Aorta (tissue), 5 donors: ENCODE measurements at places on chromosomes 13 and 19. TPM values are rescaled to one million over a fixed set of nuclear protein-coding genes. Genes with fewer than 3 reads are reported as not detected.

DNA sequence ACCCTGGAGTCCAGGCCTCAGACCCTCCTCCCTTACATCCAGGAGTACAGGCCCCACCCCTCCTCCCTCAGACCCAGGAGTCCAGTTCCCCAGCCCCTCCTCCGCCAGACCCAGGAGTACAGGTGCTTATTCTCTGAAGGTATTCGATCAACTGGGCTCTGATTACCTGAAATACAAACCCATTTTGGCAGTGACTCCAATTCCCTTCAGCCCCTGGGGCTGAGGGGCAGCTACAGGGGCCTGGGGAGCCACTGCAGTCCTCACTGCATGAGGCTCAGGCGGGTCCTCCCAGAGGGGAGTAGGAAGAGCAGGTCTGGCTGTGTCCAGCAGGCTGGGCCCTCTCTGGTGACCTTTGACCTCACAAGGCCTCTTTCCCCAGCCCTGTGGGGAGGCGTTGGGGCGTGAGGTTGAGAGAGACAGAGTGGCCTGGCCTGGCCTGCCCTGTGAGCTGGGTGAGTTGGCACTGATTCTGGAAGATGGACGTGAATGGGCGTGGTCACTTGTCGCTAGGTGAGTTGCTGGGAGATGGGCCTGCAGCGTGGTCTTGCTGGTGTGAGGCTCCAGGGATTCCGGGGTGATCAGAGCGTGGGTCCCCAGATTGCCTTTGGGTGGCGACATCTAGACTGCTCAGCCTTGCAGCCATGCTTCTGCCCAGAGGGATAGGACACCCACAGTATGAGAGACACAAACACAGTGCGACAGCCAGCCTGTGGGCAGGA, 3.1 kb downstream of the BCAT2 start:
- peak; percentile 51 for DNase-seq

DNA sequence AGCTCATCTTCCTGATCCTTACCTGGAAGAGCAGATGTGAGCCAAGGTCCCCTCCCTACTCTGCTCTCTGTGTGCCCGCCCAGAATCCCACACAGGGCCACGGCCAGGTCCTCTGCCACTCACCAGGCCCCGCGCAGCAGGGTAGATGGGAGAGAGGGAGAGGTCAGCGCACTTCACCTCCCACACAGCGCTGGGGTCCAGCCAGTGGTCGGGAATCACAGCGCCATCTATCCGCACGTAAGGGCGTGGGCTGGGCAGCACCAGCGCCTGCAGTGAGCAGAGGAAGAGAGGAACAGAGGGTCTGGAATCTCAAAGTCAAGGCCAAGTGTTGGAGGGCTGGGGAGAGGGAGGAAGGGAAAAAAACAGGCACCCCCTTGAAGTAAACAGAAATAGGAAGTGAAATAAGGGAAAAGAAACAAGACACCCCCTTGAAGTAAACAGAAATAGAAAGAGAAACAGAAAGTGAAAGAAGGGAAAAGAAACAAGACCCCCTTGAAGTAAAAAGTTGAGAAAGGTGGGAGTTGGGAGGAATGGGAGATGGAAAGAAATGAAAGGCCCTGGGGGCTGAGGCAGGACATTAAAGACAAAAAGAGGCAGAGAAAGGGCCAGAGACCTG, 7.0 kb upstream of the PLA2G4C start:
- no peak for DNase-seq

DNA sequence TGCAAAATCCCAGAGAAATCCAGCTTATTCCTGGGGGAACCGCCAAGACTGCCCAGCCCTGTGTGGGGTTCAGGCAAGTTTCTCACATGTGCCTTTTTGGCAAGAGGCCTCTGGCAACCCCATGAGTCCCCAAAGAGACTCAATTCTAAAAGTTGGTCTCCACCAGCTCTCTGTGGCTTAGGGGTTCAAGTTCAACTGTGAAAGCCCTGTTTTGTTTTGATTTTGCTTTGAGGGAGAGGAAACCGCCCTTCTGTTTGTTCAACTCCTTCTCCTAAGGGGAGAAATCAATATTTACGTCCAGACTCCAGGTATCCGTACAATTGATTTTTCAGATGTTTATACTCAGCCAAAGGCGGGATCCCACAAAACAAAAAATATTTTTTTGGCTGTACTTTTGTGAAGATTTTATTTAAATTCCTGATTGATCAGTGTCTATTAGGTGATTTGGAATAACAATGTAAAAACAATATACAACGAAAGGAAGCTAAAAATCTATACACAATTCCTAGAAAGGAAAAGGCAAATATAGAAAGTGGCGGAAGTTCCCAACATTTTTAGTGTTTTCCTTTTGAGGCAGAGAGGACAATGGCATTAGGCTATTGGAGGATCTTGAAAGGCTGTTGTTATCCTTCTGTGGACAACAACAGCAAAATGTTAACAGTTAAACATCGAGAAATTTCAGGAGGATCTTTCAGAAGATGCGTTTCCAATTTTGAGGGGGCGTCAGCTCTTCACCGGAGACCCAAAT, 583 bp upstream of the LDLR start:
- DNase-seq: no peak

DNA sequence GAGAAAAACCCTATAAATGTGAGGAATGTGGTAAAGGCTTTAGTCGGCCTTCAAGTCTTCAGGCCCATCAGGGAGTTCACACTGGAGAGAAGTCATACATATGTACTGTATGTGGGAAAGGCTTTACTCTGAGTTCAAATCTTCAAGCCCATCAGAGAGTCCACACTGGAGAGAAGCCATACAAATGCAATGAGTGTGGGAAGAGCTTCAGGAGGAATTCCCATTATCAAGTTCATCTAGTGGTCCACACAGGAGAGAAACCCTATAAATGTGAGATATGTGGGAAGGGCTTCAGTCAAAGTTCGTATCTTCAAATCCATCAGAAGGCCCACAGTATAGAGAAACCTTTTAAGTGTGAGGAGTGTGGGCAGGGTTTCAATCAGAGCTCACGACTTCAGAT, 11.7 kb downstream of the ZNF226 start:
- no peak for DNase-seq

DNA sequence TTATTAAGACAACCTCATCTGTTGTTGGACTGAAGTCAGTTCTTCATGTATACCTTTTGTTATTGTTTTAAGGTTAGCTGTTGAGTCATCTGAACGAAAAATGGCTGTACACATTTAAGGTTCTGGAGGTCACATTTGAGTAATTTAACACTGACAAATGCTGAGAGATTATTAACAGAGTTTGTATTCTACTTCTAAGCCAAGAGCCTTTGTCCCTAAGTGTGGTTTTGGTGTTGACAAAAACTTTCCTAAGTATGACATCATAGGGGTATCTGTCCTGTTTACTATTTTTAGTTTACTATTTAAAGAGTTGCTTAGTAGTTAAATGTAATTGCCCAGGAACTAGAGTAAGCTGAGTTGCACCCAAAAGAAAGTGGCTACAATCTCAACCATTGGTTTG, 71.9 kb downstream of the CDK8 start:
- DNase-seq: no peak

DNA sequence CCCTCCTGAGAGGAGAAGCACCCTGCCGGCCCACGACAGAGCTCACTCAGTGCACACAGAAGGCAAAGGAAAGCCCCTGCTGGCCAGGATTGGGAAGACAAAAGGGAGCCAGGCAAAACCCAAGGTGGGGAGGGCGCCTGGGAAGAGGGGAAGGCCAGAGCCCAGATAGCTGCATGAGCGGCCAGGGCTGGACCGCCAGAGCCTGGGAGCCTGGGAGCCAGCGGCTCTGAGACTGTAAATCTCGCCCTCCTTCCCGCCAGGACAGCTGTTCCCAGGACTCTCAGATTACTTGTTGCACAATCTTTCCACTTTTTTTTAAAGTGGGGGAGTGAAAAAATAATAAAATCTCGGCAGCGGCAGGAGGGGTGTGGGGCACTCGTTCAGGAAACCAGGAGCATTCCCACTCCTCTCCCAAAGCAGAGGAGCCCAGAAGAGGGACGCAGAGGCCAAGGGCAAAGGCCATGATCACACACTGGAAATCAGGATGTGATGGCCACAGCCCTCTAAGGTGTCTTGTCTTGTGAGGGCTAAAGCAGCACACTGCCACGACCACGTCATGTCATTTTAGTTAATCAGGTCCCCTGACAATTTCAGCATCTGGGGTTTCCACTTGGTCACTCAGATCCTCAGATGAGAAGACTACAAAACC, 19.6 kb upstream of the EPHX3 start:
- DNase-seq: peak; percentile 92

- DNase-seq: no peak
Measured at GRCh38 chr13:106918557-106918860, 350.6 kb upstream of the ARGLU1 start.

- no peak for DNase-seq
Measured at GRCh38 chr13:95174517-95174916, 126.7 kb downstream of the ABCC4 start.

GRCh38 chr19:9799162-9799561, 19.7 kb downstream of the FBXL12 start:
- no peak for DNase-seq

DNA sequence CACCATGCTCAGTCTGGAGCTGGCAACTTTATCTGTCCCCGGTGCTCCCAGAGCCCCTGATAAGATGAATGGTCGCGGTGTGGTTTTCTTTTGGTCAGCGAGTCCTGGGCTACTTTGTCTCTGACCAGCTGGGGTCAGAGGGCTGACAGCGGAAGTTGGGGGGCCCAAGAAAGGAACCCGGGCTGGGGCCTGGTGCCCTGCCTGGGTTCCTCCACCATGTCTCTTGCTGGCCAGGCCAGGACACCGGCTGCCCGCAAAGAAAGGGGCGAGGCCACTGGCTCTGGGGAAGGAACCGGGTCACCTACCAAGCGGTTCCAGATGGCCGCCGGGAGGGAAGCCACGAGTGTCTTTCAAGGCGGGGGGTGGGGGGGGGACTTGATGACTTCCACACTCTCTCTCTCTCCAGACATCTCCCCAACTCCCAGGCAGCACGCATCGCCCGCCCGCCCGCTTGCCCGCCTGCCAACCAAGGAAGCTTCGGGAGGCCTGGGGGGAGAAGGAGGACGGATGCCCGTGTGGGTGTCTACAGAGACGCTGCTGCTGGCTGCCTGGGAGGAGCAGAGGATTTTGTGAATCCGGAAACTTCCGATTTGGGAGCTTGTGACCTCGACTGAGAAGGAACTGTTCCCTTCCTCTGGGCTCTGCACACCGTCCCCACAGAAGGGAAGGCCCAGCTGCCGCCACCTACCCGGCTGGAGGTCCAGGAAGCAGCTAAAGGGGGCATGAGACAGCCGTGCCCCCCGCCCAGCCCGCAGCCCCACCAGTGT, 1.1 kb downstream of the PIP5K1C start:
- DNase-seq: peak; percentile 77

GRCh38 chr19:48966541-48967345, 1.6 kb downstream of the FTL start:
- no peak for DNase-seq

- DNase-seq: no peak
Measured at GRCh38 chr13:23359882-23360281, 73.6 kb downstream of the SACS start.

DNA sequence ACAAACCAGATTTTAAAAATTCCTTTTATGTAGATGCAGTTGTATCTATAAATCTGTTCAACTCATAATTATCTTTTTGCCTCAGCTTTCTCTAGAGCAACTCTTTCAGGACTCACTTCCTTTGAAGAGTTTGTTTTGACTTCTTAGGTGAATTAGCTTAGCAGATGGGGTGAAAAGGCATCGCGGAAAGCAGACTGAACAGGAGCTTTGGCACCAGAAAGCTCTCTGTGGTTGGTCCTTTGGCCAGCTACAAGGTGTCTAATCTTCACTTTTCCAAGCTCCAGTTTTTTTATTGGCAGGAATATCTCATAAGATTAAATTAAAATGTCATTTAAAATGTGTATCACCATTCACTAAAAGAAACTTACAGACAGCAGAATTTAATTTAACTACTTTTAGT, 60.6 kb upstream of the KLF12 start:
- no peak for DNase-seq

GRCh38 chr13:22653866-22654265, 526.9 kb upstream of the SGCG start:
- no peak for DNase-seq

DNA sequence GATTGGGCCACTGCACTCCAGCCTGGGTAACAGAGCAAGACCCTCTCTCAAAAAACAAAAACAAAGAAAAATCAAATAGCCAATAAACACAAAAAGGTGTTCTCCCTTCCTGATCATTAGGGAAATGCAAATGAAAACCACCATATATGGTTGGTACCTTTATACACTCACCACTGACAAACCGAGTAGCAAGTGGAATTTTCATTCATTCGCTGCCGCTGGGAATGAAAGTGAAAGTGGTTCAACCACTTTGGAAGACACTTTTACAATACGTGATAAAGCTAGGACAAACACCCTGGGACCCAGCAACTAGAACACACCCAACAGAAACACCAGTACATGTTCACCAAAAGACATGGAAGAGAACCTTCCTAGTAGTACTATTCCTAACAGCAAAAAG, 21.0 kb downstream of the GRIK5 start:
- DNase-seq: no peak

GRCh38 chr13:77918391-77919245, at the start of gene EDNRB:
EDNRB (minus strand) TSS chr13:77918831; CDS start chr13:77918573, 258 bp downstream.
- DNase-seq: peak; percentile 79

DNA sequence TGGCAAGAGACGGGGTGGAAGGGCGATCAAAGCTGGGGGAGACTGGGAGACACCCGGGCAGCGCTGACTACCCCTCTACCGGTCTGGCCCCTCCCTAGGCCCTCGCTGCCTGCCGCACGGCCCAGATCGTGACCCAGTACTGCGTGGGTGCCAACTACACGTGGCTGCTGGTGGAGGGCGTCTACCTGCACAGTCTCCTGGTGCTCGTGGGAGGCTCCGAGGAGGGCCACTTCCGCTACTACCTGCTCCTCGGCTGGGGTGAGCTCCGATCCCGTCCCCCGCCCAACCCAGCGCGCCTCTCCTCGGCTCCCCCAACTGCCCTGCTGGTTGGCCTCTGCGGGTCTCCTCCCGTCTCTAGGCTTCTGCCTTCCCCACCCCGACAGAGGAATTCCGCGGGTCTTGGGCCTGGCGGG, 8.8 kb downstream of the GIPR start:
- no peak for DNase-seq

- DNase-seq: no peak
Measured at GRCh38 chr13:59924256-59924655, 239.5 kb downstream of the DIAPH3 start.

The DHX34 gene
- 8.9 TPM for total RNA-seq

The MYH14 gene
- total RNA-seq: 11.8 TPM

The CNFN gene
- total RNA-seq: 1.1 TPM

The DCT gene
- 0.54 TPM for total RNA-seq

The PLA2G4C gene
- 19.8 TPM for total RNA-seq

The FUT2 gene
- not detected for total RNA-seq

The DHDH gene
- 0.84 TPM for total RNA-seq

The PLIN3 gene
- 68.4 TPM for total RNA-seq

The HRC gene
- 2.5 TPM for total RNA-seq

The ERICH4 gene
- not detected for total RNA-seq

The PGLYRP1 gene
- total RNA-seq: not detected
